ENCODE measurements at places on chromosomes 6 and 20. TPM values are rescaled to one million over a fixed set of nuclear protein-coding genes. Genes with fewer than 3 reads are reported as not detected.

- DNase-seq: no peak
Observed at GRCh38 chr20:39588148-39588757, 626.1 kb downstream of the DHX35 start.

- DNase-seq: no peak
Observed at GRCh38 chr6:3217286-3217685, 10.2 kb downstream of the TUBB2B start.

DNA sequence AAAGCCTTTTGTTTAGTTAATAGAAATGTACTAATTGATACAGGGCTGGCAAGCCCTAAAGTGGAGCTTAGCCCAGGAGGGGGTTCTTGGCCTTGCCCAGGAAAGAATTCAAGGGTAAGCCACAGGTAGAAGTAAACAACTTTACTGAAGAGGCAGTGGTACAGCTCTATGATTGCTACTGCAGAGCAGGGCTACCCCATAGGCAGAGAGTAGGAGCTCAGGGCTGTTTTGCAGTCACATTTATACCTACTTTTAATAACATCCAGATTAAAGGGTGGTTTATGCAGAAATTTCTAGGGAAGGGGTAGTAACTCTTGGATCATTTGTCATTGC lies 680.4 kb upstream of the GJE1 start:
- DNase-seq: no peak

- DNase-seq: no peak
Observed at GRCh38 chr6:81889377-81890053, 137.0 kb upstream of the TENT5A start.

DNA sequence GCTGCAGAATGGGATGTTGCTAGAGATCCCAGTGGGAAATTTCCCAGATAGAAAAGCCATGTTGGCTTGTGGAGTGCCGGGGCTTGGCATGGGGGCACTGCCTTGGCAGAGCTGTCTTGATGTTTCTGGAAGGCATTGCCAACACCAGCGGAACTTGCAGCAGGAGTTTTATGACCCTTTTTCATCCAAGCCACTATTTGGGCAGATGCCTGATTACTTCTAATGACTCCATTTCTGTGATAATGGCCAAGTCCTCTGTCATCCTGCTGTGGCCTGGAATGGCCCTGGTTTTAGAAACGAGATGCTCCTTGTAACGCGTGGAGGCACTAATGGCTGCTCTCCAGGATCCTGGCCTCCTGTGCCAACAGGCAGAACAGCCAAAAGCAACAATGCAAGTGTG lies 229.0 kb downstream of the ZNF217 start:
- DNase-seq: no peak

ECT2L gene
- not detected for total RNA-seq

CRIP3 gene
- total RNA-seq: 55.0 TPM

PDE10A gene
- not detected for total RNA-seq
